ENCODE measurements at places on chromosomes 16 and 17.

DNA sequence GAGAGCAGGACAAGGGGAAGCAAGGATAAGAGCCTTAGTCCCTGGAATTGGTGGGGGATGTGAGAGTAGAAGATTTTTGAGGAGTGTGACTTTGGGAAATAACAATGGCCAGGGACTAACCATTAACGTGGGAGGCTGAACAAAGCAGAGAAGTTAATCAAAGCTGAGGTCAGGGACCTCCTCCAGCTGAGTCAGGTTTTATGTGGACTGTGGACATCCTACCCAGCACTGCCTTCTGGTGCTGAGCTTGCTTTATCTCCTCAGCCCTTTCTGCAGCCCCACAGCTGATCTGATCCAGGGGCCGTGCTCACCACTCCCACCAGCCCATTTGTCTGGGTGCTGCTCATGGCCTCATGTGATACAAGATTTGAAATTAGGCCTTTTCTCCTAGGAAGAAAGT is 146.6 kb downstream of the SHISA6 start:
- DNase-seq = no peak

DNA sequence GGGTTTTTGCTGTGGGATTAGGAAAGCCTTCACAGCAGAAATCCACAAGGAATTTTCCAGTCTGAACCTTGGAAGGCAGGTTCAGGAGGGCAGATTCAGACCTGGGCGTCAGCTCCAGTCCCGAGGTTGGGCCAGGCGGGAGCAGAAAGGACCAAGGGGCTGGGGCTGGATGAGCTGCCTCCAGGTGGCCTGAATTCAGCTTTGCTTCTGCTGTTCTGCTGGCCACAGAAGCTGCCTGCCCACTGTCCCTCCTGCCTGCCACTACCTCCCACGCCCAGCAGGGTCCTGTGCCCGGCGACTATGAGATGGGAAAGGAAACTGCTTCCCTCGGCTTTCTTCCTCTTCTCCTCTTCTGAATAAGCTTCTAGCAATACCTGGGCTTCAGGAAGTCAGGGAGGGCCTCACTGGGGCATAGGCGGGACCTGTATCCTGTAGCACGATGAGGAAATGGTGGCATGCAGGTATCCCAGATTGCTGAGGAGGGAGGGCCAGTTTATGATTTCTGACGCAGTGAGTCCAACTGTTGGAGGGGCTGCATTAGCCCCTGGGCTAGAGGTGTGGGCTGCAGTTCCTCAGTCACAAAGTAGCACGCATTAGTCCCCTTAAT is 18.4 kb downstream of the TBX4 start:
- no peak for DNase-seq

DNA sequence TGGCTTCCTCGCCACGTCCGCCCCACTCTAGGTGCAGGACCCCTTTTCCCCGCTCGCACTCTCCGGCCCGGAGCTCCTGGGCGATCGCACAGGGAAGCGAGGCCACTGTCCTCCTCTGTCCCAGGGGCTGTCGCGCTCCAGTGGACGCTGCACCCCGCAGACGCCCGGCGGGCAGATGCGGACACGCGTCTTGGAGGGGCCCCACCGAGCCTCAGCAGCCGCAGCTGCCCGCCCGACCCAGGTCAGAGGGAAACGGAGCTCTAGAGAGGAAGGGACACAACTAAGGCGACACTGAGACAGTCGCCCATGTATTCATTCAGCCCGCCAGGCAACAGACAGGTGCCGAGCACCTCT is 726 bp upstream of the SLC13A5 start:
- no peak for DNase-seq

DNA sequence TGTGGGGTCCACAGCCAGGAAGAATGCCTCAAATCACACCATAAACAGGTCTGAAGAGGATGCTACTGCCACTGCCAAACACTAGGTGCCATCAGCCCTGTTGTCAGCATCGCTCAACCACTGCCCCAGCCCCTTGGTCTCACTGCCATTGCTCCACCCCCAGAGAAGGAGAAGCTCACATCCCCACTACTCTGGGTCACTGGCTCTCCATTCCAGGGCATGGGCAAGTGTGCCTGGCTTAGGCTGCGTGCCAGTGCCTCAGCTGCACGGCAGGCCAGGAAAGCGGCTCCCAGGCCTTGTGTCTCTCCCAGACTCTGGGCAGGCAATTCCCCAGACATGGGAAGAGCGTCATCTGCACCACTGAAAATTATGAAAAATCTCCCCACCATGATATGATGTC is 1.2 kb upstream of the IGSF6 start:
- DNase-seq = no peak

DNA sequence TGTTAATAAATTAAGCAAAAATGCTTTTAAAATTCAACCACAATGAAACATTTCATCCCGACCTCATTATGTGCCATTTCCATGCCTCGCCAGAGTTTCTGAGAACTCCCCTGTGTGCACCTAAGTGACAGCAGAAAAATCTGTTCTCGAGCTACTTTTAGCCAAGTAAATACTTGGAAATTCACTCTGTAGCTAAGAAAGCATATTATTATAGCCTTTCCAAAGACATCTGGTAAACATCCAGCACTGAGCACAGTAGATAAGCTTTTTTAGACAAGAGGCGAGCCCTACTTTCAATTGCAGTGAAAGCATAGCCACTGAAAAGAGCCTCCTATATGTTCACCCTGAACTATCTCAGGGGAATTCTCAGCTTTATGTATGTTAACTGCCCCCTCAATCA is 242.8 kb upstream of the PSMD7 start:
- DNase-seq = no peak
